ENCODE measurements at places on chromosomes 4 and X.

DNA sequence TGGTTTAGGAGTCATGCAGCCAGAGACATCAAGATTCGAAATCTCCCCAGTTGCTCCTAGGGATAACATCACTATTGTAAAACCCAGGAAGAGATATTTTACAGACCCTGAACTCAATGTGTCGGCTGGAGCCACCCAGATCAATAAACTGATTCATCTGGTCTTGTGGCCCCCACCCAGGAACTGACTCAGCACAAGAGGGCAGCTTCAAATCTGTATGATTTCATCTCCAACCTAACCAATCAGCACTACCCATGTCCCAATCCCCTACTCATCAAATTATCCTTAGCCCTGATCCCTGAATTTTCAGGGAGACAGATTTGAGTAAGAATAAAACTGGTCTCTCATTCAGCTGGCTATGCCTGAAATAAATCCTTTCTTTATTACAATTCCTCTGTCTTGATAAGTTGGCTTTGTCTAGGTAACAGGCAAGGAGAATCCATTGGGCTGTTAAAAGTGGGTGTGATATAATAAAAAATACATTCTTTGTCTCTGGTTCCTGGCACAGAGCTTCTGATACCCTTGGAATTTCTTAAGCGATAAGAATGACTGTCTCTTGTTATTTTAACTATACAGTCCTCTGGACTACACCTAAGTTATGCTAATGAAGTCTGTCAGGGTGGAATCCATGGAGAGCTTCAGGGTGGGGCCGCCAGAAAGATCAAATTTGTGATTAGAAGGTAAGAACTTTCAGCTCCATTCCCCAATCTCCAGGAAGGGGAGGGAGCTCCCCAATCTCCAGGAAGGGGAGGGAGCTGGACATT lies 44.3 kb upstream of the TNIP3 start:
- no peak for DNase-seq

DNA sequence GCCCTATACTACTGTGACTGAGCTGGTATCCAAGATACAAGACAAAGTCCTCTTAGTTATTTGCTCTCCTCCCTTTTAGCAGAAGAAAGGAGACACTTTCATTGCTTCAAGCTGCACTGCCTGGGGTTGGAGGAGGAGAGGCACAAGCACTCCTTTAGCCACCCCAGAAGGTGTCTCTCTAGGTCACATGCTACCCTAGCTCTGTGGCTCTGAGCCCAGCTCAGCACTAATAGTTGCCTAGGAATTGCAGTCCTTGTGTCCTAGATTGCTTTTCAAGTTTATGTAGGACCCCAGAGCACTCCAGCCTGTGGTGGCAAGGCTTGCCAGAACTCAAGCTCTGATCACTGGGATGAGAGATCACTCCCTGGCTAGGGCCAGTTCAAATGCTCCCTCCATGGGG lies 24.4 kb upstream of the LHFPL1 start:
- DNase-seq, result no peak

DNA sequence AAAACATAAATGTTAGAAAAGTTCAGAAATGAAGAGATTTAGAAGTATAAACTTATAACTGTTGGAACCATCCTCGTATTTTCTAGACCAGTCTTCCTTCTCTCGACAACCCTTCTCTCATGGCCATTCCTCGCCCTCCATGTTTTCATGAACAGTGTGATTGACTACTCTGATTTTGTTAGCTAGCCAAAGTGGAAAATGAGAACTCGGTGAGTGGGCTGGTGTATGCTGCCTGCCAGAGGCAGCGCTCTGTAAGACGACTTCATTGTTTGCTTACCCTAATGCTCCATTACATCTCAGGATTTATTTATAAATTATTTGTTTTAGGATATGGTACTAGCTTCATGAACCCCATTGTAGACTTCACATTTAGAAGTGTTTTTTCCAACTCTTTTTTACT lies 153.0 kb downstream of the CBR4 start:
- DNase-seq, result no peak

- no peak for DNase-seq
Measured at GRCh38 chrX:37509349-37509748, 62.1 kb upstream of the LANCL3 start.

DNA sequence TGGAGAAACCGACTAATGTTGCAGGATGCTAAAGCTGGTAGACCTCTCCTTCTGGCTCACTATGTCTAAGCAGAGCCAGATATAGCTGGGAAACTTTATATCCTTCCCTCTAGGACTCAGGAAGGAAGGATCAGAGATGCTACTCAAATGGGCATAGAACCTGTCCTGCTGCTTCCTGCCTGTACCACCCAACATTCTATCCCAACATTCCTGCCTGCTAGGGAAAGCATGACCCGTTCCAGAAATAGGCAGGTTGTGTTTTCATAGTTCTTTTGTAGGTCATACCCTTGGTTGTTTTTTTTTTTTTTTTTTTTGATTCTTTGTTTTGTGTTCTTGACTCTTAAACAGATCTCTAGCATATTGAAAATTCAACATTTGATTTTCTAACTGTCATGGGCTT lies 5.3 kb downstream of the NPNT start:
- DNase-seq, result no peak

DNA sequence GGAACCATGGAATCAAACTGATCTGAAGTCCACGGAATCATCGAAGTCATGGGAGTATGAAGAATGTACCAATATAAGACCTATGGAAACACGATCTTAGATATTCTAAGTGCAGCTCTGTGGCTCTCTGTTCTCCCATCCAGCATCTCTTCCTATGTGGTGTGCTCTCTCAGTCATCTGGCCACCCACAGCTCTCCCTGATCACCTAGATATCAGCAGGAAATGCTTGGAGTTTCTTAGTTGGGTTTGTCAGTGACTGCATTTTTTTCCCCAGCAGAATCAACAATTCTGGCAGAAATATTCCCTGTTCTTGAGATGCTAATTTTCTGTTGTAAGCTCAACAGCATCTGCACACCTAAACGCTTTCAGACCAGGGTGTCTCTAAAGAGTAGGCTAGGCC lies 94.1 kb downstream of the GC start:
- DNase-seq, result no peak

GRCh38 chrX:40085102-40085551 lies 12.6 kb downstream of the BCOR start:
- DNase-seq, result no peak

DNA sequence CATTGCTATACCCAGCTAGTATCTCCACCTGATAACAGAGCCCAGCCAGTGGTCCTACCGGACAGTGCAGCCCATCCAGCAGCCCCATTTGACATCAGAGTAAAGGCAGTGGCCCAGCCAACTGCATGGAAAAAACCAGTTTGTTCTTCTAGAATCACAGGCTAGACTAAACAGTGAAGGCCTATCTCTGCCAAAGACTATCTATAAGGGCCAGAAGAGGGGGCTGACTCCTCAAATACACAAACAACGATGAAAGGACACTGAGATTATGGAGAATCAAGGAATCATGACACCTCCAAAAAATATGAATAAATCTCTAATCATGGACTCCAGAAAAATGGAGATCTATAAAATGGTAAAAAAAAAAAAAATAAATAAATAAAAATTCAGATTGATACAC lies 546.4 kb upstream of the HTR2C start:
- DNase-seq, result no peak

DNA sequence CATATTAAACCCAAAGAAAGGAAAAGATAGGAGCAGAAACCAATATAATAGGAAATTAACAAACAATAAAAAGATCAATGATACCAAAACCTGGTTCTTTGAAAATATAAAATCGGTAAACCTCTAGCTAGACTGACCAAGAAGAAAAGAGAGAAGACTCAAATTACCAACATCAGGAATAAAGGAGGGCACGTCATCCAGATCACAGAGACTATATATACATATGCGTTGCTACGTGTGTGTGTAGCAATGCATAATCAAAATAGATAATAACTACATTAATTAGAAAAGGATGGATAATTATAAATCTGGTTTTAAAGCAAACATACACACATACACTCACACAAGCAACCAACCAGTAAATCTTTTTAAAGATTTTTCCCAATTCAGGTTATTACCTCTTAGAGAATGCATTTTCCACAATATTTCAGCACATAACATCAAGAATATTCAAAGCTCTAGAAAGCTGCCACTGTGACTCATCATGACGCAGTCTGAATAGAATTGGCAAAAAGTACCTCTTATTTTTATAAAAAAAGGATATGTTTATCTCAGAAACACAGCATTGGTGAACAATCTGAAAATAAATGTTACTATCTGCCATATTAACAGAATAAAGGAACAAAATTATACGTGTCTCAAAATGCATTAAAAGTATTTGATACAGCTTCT lies 41.4 kb upstream of the USP9X start:
- DNase-seq, result no peak

GRCh38 chrX:117510453-117510852 lies 606.2 kb downstream of the KLHL13 start:
- DNase-seq, result no peak

DNA sequence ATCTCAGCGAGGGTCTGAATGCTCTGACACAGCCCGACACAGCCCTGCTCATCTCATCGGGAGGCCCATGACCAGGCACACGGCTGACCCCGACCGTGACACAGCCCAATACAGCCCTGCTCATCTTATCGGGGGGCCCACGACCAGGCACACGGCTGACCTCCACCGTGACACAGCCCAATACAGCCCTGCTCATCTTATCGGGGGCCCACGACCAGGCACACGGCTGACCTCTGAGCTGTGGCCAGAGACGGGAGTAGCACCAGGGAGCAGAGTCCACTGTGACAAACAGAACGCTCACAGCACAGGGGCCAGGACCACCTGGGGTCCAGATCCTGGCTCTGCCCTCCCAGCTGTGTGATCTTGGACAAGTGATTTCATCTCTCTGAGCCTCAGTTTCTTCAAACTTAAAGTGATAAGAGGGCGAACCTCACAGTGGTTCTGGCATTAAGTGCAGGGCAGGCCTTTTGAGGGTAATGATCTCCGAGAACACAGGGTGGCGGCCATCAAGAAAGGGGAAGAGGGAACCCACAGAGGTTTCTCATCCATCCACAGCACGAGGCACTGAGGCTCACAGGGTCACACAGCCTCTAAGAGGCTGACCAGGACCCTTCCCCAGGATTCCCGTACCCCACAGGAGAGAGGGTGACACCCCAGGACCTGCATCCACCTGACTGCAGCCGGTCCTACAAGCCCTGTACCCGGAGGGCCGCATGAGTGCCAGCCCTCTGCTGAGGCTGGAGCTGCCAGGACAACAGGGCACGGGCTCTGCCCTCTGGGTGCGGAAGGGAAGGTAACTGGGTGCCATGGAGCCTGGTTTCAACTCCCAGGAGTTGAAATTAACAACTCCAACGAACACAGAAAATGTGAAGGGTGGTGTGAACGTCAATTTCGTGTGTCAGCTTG lies 60.1 kb downstream of the WFS1 start:
- DNase-seq, result no peak

DNA sequence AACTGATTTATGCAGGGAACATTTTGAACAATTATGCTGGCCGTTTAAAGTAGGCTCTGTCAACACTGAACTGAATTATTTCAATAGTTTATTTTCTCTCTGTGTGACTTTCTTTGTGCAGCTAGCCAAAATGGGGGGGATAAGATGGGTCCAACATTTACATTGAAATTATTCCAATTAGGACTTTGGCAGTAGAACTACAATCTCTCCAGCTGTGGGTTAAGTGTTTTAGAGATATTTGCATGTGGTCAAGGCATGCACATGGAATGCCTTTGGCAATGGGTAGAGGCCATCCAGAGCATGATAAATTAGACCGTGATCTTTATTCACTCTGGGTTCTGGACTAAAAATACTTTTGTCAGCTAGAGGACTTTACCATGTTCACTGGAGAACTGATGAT lies 107.9 kb upstream of the ELOVL6 start:
- no peak for DNase-seq

Measured in activated CD8-positive, alpha-beta memory T cell treated with anti-CD3 and anti-CD28 coated beads for 1 hour (primary cell).